NCI-H1694 (cell line): ENCODE measurements at places on chromosomes 11 and 22.

DNA sequence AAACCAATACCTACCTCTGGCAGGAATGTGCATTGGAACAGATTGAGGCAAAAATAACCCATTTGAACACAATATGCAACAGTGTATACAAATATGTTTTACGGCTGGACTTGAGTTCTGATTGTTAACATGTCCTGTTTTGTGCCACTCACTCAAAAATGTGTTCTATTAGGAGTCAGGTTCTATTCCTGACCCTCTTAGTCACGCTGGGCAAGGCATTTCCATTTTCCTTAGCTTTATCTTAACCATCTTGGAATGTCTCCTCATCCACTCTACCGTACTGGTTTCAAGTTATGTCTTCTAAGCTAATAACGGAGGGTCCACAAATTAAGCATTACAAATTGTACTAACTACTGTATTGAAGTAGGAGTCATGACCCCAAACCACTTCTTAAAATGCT lies 78.6 kb downstream of the MAML2 start:
- no peak for DNase-seq

GRCh38 chr11:79747406-79747805 lies 306.6 kb upstream of the TENM4 start:
- DNase-seq, result no peak

DNA sequence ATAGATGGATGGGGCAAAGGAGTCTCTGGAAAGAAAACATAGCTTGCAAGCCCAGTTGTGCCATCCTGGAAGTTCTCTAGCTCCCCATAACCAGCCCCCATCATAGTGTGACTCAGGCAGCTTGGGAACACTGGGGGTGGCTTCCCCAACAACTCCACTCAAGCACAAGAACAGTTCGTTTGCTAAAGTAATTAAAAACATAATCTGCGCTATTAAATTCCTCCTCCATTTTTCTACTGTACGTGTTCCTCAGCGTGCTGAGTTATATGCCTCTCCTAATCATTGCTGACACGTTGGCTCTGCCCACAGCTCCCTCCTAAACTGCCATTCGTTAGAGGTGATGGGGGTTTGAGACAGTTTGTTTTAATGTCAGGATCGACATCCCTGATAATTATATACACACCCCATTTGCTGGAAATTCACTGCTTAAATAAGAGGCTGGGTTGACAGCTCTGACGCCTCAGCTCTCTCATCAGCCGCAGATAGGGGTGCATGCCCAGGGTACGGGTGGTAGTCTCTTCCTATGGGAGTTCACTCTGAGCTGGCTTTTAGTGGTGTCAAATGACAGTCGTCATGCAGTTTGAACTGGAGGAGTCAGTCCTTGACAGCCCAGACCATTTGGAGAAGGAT lies 59.5 kb upstream of the SEZ6L start:
- DNase-seq, result no peak

DNA sequence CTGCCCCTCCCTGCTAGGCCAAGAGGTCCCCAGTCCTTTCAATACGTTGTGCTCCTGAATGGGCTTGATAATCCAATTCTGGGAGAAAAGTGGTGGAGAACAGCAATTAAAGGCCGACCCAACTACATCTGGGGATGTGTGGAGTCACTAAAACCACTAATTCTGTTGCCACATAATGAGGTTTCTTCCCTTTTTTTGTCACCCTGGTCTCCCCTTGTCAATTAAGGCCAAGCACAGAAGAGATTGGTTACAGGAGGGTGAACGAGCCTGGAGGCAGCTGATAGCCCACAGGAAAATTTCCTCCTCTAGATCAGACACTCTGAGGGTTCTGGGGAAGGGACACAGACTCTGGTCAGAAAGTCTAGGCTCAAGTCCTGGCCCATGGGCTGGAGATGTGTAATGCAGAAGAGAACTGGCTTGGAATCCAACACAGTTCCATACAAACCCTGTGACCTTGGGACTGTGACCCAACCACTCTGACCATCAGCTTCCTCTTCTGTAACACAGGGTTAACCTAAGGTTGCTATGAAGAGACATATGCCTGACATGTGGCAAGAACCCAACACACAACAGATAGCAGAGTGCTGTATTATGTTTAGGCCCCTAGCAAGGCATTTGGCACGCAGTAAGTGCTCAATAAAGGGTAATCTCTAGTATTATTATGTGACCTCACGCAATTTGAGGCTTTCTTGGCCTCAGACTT lies 146.4 kb downstream of the CHST1 start:
- no peak for DNase-seq

GRCh38 chr22:44288913-44289312 lies 23.8 kb downstream of the SHISAL1 start:
- no peak for DNase-seq

- no peak for DNase-seq
These were observed 17.7 kb downstream of the CBL start for GRCh38 chr11:119223856-119224255.

DNA sequence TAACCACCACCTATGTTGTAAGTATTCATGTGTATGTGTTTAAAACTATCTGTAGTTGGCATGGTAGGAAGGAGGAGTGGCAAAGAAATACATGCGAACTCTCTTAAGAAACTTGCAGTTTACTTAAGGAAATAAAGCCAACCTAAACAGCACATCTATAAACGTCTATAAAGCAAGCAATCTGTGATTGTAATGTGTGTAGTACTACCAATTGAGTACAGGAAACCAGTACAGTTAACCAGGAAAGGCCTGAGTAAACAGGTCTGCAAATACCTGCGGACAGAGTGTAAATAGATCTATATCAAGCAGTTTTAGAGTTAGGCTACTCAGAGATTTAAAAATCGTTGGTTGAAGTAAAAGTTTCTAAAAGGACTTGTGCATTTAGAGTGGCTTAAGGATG lies 59.5 kb upstream of the AMOTL1 start:
- DNase-seq, result no peak

DNA sequence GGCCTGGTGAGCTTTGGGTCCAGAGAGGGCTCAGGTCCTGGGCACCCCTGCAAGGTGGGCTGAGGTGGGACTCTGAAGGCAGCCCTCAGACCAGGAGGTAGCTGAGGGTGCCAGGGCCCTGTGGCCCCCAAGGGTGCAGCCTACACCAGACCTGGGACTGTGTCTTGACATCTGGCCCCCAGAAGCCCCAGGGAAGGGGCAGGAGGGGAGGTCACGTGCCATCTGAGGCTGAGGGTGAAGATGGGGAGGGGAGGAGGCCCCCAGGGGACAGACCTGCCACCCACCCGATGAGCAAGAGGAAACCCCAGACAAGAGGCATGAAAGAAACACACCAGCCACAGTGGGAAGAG lies 520.2 kb downstream of the BRD1 start:
- no peak for DNase-seq

DNA sequence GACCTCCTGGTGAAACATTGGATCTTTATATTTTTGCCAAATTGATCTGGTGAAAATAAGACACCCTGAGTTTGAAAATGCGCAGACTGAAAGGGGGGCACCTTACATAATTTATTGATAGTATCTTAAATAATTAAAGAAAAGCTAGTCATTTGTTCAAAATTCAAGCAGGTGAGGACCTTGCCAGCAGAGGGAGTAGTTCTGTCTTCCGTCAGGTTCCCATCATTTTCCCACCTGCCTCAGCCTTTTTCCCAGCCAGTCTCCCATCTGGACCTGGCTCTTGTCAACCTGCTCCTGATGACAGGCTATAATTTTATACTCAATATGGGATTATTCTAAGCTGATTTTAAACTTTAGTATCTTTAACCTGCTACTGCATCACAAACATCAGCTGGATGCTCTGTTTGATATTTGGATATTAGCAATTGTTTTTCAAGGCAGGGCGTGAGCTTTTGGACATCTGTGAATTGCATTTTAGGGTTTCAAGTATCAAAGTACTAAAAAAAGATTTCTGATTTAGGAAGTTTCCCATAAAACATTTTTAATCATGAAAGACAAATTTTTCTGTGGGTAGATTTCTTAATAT lies 132.0 kb downstream of the ELP4 start:
- DNase-seq, result peak; percentile 78

DNA sequence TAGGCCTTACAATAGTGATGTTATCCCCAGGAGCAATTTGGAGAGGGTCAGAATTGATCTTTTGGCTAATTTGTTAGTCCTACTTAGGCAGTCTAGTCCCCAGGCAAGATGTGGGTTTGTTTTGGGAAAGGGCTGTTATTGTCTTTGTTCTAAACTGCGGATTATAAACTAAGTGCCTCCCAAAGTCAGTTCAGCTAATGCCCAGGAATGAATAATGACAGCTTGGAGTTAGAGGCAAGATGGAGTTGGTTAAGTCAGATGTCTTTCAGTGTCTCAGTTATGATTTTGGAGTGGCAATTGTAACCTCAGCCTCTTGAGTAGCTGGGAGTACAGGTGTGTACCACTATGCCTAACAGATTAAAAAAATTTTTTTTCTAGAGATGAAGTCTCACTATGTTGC lies 7.3 kb upstream of the CLNS1A start:
- DNase-seq, result no peak

DNA sequence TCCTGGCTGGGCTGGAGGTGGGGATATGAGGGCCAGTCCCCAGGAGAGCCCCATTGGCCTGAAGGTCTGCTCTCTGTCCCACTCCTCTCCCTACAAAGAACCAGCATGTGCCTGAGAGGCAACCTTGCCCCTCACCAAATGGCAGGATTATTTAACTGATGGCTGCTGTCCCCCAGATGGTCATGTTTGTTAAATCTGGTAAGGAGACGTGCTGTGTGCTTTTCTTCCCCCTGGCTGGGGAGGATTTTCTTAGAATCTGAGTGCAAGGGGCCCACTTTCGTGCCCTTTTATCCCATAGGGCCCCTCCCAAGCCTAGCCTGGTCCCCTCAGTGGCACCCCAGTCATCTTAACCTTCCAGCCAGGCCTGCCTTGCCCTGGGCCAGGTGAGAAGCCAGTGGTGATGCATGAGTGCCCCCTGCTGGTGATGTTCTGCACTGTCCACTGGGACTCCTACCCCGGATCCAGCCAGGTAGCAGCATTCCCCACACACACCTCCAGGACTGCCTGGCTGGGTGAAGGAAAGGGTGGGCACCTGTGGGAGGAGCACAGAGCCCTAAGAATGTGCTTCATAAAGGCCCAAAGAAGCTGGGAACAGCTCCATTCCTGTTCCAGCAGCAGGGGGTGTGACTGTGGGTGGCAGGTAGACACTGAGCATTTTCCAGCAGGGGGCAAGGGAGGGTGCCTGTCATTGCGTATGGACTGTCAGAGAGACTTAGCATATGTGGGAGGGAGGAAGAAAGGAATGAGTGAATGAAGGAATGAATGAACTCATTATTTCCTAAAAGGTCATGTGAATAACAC lies 28.9 kb downstream of the MFNG start:
- peak; percentile 52 for DNase-seq

DNA sequence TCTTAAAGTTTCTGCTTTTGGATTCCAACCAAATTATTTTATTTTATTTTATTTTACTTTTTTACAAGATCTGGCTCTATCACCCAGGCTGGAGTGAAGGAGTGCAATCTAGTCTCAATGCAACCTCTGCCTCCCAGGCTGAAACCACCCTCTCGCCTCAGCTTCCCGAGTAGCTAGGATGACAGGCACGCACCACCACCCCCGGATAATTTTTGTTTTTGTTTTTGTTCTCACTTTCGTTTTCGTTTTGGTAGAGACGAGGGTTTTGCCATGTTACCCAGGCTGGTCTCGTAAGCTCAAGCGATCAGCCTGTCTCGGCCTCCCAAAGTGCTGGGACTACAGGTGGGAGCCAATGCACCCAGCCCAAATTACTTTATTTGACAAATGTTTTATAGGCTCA lies 219.8 kb downstream of the ETS1 start:
- DNase-seq, result no peak

- DNase-seq, result no peak
These were observed 20.8 kb upstream of the PICALM start for GRCh38 chr11:86089659-86090058.

DNA sequence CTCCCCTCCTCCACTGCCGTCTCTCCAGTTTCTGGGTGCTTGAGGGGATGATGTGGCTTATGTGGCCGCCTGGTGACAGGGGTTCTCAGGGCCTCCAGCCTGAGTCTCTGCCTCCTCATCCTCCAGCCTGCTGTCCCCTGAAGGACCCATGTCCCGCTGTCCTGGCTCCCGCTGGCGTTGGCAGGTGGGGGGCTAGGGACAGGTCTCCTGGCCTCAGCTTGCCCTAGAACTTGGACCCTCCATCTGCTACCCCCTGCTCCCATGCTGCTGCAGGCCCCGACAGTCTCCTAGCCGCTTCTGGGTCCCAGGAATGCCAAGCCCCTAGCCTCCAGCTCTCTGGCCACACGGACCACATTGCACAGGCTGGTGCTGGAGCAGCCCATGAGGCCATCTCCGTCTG lies 13.9 kb upstream of the CELSR1 start:
- no peak for DNase-seq

DNA sequence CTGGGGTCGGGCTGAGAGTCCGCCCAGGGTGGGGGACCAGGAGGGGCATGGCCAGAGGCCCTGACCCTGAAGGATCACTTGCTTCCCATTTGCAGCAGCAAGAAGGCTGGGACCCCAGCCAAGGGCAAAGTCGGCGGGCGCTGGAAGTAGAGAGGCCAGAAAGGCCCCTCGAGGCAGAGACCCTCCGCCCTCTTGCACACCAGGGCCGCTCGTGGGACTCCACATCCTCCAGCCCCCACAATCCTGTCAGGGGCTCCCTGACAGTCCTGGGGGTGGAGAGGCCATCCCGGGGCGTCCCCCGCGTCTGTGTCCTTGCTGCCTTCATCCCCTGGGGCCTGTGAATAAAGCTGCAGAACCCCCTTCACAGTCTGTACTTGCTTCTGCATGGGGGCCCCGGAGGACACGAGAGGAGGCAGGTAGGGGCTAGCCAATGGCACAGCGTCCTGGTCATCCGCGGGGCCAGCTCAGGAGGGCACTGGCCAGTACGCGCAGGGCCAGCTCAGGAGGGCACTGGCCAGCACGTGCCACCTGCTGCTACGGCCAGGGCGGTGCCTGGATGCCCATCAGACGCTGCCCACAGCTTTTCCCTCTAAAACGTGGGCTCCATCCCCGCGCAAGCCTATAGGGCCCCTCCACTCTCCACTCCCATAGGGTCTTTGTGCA lies 8.7 kb upstream of the MRPL23 start:
- DNase-seq, result no peak

DNA sequence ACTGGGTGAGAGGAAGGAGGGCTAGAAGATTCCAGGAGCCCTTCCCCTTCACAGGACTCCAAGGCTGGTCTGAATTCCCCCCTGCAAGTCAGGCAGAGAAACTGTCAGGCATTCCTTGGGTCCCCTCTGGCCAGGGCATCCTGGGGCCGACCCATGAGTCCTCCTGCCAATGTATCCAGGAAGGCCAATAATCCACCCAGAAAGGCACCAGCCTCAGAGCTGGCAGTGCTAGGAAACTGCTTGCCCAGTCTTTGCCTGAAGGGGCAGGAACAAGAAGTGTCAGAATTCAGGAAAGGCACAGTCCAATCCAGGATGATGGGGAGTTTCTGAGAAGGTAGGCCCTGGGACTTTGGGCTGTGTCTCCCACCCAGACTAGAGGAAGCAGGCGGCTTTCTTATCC lies 41.0 kb downstream of the BUD13 start:
- no peak for DNase-seq
